Mammary epithelial cell (primary cell): ENCODE measurements at places on chromosomes 4 and X. TPM values are rescaled to one million over a fixed set of nuclear protein-coding genes. Genes with fewer than 3 reads are reported as not detected.

The CXCL6 gene
- total RNA-seq: 0.17 TPM

The TBC1D19 gene
- 10.2 and 13.6 TPM in 2 replicates for total RNA-seq

The MSL3 gene
- 19.8 TPM for total RNA-seq

The GAB3 gene
- 2.8 TPM for total RNA-seq

The GATA1 gene
- not detected in 2 replicates for total RNA-seq

The PCYT1B gene
- total RNA-seq: 6.2 and 12.1 TPM in 2 replicates

The F9 gene
- total RNA-seq: not detected

The TMEM156 gene
- total RNA-seq: 1.2 and 1.8 TPM in 2 replicates

The CDX4 gene
- not detected for total RNA-seq

The HCFC1 gene
- 21.8 TPM for total RNA-seq

The ESX1 gene
- under 0.01 TPM for total RNA-seq

The STAP1 gene
- not detected for total RNA-seq

The GUCY1A1 gene
- 0.24 TPM in 1 of 2 replicates, not detected in the other for total RNA-seq
